Endothelial cell of umbilical vein (primary cell): ENCODE measurements at places on chromosomes 3 and 15. TPM values are rescaled to one million over a fixed set of nuclear protein-coding genes. Genes with fewer than 3 reads are reported as not detected.

DNA sequence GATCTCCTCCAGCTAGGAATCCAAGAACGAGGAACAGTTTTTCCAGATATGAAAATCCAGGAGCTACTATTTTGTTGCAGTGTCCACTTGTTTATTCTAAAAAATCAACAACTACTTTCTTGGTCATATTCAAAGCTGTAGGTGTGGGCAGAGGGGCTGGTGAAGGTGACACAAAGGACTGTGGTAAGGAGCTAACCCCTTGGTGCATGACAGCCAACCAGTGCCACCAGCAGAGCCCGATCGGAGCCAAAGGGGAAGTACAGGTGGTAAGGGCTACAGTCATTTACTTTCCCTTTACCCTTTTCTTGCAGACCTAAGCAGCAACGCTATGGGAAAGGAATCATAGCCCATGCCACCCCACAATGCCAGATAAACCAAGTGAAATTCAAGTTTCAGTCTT lies 30.7 kb downstream of the PLA1A start:
- no peak for DNase-seq

DNA sequence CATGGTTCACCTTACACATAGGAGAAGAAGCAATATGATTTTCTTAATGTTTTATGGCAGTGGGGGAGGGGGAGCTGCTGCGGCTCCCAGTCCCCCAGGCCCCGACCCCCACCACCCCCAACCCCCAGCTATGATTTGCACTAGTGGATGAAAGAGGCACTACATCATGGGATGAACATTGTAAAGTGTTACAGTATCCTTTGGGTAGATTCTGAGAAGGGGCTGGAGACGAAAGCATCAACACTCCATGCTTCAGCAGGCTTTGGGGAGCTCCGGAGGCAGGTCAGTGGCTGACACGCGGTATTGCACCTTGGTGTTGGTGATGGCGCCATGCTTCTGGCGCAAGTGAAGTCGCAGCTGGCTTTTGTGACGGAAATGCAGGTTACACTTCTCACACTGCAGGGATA lies 19.9 kb upstream of the RTP2 start:
- no peak for DNase-seq

- DNase-seq, result no peak
Observed at GRCh38 chr15:81227716-81228115, 31.0 kb downstream of the IL16 start.

RAF1 gene
- total RNA-seq, result 73.8 and 86.1 TPM in 2 replicates

UCN2 gene
- not detected in 2 replicates for total RNA-seq
